MG63 (cell line): ENCODE measurements at places on chromosomes 4 and X. TPM values are rescaled to one million over a fixed set of nuclear protein-coding genes. Genes with fewer than 3 reads are reported as not detected.

Gene CHIC1
- total RNA-seq, result 2.5 and 5.0 TPM in 2 replicates

Gene FAM47E
- total RNA-seq, result 0.16 TPM in 1 of 2 replicates, not detected in the other

Gene TRAM1L1
- 3.3 and 4.0 TPM in 2 replicates for total RNA-seq

DNA sequence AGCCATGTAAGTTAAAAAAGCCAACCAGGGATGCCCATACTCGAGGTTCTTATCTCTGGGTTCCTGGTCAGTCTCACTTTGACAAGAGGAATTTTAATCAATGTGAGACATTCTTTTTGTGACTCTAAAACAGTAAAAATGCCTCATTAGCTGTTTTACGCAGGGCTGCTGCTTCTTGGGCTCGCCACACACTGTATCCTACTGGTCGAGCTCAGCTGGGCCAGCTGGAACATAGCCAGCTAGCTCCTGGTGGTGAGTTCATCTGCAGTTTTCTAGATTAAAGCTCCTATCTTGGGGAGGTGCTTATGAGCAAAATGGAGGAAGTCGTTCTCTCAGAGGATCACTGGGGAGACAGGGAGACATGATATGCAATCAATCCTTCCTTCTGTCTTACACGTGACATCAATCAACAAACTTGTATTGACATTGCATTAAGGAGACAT is 55.9 kb upstream of the LEF1 start:
- no peak for DNase-seq

- DNase-seq, result peak; percentile 68
Measured at GRCh38 chrX:106894978-106895452, 8.1 kb downstream of the RIPPLY1 start.

- DNase-seq, result no peak
Measured at GRCh38 chr4:114161809-114162208, 182.4 kb upstream of the ARSJ start.

DNA sequence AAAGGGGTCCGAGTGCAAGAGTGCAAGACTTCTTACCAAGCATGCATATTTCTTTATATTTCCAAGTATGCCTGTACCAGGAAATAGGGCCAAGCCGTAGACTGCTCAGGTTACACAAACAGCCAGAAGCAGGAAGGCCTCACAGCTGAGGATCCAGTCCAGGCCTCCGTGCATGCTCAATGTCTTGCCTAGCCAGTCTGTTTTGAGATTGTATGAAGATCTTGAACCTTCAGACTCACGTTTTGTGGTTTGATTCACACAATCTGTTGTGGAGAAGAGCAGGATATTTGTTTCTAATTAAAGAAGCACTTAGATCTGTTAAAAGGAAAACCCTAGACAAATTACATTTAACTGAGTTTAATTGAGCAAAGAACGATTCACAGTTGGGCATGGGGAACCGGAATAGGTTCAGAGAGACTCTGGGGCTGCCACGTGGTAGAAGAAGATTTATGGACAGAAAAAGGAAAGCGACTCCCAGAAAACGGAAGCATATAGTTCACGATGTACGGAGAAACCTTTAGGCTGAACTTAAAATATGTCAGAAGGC is 1.2 kb downstream of the MGST2 start:
- DNase-seq, result peak; percentile 7

GRCh38 chr4:182593864-182594263 is 323.3 kb downstream of the DCTD start:
- no peak for DNase-seq

GRCh38 chrX:17214962-17215361 is 160.0 kb upstream of the NHS start:
- no peak for DNase-seq
